ENCODE measurements at places on chromosomes 11 and 22.

DNA sequence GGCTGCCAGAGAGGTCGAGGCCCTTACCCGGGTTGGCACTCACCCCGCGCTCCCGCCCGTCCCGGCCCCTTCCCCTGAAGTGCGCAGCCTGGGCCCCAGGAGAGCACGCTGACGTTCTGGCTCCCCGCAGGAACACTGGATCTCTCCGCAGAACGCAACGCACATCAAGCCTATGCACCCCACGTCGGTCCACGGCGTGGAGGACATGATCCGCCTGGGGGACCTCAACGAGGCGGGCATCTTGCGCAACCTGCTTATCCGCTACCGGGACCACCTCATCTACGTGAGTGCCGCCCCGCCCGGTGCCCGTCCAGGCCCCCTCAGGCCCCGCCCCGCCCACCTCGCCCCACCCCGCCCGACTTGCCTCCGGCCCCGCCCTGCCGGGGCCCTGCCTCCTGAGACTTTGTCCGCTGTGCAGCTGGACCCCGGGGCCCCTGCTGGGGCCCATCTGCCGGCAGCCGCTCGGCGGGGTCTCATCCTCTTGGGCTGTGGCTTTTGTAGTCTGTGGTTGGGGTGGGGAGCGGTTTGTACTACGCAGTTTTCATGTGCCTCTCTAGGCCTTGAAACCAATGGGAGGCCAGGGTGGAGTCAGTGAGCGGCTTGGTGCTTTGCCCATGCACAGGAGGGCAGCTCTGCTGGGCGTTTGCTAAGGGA is 19.7 kb downstream of the MYO7A start:
- DNase-seq = no peak

- DNase-seq = peak; percentile 72
These were observed 6.0 kb upstream of the ARHGAP42 start for GRCh38 chr11:100681064-100681502.

DNA sequence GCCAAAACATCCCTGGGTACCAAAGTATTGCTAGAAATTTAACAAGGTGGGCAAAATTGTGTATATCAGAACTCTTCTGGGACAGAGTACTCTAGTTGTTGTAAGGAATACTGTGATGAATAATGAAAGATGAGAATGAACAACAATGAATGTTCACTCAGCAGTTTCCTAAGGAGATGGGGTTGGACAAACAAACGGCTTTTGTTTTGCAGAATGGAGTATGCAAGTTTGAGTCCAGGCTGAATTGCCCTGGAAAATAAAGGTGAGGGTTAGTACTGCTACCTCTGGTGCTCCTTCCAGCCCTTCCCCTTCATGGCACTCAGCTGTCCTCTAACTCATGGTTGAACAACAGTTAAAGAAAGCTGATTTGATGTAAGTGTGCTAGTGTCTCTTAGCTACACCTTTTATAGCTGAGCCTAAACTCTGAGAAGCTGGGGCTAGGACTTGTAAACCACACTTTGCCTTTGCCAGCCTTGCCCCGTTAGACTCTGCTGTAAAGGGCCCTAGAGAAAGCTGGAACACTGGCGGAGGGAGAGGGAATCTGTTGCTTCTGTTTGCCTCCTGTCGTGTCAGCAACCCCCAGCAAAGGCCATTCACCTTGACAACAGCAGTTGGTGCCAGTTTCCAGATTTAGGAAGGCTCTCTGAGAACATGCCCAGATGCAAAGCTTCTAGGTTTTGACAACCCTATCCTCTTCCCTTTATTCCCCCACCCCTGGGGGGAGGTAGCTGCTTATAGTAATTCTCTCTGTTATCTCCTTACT is 41.2 kb upstream of the POLD3 start:
- DNase-seq = no peak

DNA sequence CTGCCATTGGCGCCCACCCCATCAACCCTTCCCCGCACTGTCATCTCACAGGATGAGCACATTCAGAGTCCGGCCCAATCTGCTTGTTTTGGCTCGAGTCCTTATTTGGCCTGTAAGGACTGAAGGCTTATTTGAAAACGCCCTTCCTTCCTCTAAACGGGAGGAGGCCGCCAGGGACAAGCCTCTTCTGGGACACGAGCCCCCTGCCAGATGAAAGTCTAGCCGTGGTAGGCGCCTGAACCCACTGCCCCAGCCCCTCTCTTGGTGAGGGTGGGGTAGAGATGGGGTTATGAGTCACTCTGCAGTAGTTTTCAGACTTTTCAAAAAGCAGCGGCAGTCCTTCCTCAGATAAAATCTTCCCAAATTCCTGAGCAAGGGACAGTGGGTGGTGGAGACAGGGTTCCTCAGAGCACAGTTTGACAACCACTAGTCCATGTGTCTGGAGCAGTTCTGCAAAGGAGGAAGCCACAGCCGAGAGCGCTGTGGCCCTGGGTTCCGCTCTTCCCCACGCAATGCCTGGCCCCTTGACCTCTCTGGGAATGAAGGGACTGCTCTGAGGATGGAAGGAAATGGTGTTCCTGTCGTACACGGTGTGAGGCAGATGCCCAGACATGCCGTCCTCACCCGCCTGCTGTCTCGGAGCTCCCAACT is 57.0 kb downstream of the MYH9 start:
- DNase-seq = no peak

DNA sequence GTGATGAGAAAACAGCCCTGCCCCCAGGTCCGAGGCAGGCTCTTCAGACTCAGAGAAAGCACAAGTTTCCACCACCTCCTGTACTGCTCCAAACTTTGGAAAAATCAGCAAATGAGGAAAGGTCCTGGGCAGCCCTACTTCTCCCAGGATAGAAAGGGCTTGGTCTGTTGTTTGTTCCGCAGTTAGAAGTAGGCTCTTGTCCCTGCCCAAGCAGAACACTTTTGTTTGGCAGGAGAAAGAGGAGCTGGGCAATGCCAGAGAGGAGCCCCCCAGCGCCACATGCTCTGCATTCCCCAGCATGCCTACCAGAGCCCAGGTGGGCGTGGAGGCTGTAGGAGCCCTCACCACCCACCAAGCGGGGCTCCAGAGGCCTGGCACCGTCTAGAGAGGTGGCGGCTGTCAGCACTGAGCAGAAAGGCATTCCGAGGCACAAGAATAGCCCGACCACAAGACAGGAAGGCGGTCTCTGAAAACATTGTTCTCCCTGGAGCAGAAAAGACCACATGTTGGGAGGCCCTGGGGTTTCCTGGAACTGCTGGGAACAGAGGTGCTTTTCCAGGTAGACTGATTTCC is 90.3 kb upstream of the CD82 start:
- no peak for DNase-seq

GRCh38 chr11:16923987-16924386 is 90.2 kb downstream of the PLEKHA7 start:
- DNase-seq = no peak

- DNase-seq = no peak
These were observed at the start of gene KCNK7 for GRCh38 chr11:65595543-65596281. Gene KCNK7, minus strand, starts transcription at chr11:65595800. Its CDS starts 28 bp downstream, at chr11:65595772.

DNA sequence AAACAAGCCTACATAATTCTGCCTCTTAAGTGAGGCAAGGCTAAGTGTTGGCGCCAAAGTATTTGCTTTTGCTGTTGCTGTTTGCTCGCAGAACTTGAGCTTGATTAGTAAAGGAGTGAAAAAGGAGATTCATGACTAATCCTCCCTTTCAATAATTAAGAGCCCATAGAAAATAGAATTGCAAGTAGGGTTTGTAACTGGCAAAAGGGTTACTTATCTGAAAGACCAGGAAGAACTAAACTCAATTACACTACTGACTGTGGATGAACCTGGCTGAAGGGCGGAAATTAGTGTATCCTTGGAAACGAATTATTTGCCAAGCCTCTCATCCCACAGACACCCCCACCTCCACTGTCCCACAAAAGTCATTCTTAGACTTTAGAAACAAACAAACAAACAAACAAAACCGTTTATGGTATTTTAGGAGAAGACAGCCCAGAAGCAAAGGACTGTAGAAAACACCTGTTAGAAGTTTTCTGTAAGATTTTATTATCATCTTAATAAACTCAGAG is 411 bp upstream of the EXPH5 start:
- DNase-seq = no peak

DNA sequence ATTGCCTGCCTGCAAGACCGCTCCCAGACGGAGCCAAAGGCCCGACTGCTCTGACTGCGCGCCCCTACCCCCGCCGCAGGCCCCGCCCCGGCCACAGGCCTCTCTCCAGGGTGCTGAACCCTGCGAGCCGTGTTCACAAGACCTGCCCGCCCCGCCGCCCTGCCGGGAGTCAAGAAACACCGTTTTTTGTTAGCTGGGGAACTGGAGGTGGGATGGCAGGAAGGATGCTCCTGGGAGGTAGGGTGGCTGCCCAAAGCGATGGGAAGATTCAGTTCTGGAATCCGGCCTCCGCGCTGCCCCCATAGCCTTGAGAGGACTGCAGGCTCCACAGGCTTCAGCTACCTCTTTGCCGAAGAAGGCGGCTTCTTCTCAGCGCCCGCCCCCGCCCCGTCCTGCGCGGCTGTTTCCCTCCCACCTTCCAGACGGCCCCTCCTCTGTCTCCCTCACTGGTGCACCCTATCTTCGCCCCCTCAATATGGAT is 2.7 kb upstream of the PDE2A start:
- peak; percentile 32 for DNase-seq

GRCh38 chr11:33942954-33943353 is 51.1 kb upstream of the LMO2 start:
- no peak for DNase-seq

GRCh38 chr22:39663751-39664150 is 93.2 kb downstream of the CACNA1I start:
- no peak for DNase-seq

GRCh38 chr11:66595245-66595904 is 2.4 kb downstream of the CCS start:
- no peak for DNase-seq

GRCh38 chr11:80727315-80727714 is 1286.5 kb upstream of the TENM4 start:
- DNase-seq = no peak

GRCh38 chr11:59891781-59892181 is 13.2 kb downstream of the OOSP3 start:
- DNase-seq = no peak

DNA sequence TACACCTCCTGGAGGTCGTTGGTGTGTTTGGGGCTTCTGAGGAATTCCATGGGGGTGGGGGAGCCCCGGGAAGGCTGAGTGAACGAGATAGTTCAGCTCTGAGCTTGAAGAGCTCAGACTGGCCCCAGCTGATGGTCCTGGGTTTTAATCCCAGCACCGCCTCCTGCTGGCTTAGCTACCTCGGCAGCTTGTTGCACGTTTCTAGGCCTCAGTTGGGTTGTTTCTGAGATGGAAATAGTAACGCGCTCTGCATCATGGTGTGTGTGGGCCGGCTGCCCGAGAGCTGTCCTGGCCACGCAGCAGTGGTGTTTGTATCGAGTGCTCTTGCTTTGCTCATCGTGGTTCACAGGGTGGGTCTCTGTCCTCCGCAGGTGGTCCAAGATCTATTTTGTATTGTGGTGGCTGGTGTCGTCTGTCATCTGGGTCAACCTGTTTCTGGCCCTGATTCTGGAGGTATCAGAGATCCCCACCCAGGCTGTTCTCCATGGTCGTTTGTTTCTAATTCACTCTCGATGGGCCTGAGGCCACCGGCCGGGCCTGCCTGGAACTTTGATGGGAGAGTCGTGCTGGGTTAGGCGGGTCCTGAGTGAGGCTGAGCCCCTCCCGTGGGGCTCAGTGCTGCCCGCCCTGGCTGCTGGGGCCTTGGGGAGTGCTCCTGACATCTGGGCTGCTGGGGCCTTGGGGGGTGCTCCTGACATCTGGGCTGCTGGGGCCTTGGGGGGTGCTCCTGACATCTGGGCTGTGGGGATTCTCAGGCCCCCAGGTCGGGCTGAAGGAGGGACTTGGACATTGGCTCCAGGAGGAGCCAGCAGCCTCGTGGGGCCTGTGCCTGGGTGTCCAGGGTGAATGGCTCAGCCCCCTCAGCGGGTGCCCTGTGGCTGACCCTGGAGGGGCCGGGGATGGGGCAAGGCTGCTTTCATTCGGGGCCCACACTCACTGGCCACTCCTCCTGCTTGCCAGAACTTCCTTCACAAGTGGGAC is 37.7 kb downstream of the TPCN2 start:
- no peak for DNase-seq

- no peak for DNase-seq
These were observed 1044.0 kb downstream of the DLG2 start for GRCh38 chr11:84583106-84583505.

- no peak for DNase-seq
These were observed 102.7 kb downstream of the LARGE1 start for GRCh38 chr22:33817512-33818127.

DNA sequence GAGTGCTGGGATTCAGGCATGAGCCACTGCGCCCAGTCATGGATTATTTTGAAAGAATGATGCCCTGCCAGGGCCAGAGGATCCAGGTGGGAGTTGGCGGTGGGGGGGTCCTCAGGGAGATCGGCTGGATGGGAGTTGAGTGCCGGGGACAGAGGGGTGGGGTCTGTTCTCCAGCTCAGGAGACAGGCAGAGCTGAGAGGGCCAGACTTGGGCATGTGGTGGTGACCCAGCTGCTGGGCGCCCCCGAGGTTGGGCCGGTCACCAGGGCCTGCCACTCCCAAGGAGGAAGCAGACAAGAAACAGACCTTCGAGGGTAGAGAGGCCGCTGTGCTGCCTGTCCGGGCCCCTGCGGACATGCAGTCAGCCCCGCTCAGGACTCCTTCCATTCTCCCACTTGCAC is 11.8 kb upstream of the PRODH start:
- DNase-seq = no peak

DNA sequence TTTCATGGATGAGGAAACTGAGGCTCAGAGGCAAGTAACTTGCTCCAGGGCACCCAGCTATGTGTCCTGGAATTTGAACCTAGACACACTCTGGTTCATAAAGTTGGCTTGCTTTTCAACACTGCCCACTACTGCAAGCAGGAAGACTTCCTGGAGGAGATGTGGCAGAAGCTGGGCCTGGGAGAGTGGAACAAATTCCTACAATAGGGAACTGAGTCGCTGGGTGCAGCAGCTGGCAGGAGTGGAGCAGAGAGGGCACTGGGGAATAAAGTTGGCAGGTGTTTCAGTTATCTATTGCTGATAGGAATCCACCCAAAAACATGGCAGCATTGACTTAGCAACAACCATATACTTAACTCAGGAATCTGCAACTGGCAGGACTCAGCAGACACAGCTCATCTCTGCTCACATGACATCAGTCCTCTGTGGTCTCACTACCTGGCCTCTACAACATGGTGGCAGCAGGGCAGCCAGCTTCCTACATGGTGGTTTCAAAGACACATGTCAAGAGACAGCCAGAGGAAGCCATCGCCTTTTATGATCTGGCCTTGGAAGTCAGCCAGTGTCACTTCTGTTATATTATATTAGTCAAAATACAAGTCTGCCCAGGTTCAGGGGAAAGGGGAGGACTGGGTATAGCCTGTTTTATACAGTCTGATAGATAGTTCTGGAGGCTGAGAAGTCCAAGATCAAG is 10.6 kb upstream of the CARD10 start:
- DNase-seq = no peak

- DNase-seq = no peak
These were observed 61.8 kb downstream of the UBASH3B start for GRCh38 chr11:122717264-122717867.

- DNase-seq = no peak
These were observed 40.3 kb upstream of the CADM1 start for GRCh38 chr11:115544422-115544948.

- no peak for DNase-seq
These were observed 301.8 kb upstream of the MTNR1B start for GRCh38 chr11:92667486-92668152.
